Mesenchymal stem cell (in vitro differentiated cells and primary cell): ENCODE measurements at places on chromosomes 5 and 9.
A peak's percentile ranks its signal among the peaks of the same experiment; 100 is the strongest.

GRCh38 chr5:53890490-53890889, 330.1 kb downstream of the NDUFS4 start:
- DNase-seq = no peak

DNA sequence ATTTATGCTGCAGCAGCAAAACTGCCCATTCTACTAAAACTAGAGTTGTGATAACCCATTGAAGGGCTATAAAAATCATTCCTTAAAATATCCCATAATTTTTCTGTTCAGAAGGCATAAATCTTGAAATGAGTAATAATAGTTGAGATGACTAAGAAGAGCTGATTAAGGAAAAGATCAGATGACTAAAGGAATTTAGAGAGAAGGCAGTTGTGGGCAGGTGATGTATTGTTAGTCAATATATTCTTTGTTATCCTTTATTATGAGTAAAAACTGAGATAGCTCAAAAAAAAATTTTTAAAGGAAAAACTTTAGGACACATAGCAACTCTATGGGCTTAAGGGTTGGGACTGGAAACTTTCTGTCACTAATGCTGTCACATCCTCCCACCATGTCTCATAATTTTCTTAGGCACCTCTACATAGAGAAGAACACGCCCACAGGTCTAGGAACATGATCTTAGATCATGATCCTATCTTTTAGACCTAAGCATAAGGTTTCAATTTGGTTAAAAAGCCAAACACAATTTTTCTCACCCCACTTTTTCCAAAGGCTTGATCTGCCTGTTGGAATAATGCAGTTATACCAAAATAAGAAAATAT, 597.5 kb upstream of the MEF2C start:
- DNase-seq = no peak

- DNase-seq = no peak
Observed at GRCh38 chr5:152551061-152551460, 146.0 kb upstream of the NMUR2 start.

- DNase-seq = no peak
Observed at GRCh38 chr5:69432412-69433206, 17.7 kb downstream of the MARVELD2 start.

DNA sequence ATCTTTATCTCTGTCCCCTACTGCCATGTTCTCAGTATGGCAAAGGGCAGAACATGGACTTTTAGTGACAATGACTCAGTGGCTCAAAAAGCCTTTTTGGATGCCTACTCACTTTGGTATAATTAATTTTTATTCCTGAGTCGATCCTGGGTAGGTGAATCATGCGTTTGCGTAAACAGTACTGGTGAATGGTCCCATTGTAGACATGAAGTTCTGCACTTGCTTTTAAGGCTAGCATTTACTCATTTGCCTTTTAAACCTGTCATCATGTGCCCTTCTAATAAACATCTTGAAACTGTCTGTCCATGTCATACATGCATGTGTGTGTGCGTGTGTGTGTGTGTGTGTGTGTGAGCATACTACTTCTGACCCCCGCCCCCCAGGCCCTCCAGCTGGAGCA, 223.0 kb downstream of the AUH start:
- peak; percentile 75 for DNase-seq

DNA sequence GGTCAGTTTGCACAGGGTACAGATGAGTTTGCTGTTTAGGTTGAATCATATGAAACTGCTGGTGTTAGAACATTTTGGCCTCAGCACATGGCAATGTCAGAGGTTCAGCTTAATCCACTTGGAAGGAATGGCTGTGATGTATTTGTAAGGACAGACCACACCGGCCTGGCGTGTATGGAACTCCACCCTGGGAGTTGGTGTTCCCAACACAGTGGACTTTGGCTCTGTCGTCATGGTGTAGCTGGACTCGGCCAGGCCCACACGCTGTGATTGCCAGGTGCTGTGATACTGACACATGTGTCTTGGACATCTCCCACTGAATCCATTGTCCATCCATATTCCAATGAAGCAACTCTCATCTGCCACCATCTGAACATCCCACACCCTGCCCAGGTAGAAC, 90.3 kb downstream of the ZNF618 start:
- DNase-seq = no peak

DNA sequence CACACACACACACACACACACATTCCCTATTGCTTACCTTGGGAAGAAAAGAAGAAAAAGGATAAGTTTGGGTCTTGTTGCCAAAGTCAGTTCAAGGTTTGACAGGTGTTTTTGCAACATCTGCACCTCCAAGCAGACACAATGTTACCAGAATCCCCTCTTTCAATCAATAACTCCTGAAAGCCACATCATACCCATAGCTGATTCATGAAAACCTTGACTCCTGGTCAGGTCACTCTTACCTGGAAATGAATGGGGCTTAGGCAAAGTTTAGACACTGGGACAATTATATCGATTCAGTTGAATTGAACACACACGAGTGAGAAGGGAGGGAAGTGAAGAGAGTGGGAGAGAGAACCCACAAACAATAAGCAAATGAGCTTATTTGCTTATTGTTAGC, 27.0 kb downstream of the IL9 start:
- DNase-seq = no peak

DNA sequence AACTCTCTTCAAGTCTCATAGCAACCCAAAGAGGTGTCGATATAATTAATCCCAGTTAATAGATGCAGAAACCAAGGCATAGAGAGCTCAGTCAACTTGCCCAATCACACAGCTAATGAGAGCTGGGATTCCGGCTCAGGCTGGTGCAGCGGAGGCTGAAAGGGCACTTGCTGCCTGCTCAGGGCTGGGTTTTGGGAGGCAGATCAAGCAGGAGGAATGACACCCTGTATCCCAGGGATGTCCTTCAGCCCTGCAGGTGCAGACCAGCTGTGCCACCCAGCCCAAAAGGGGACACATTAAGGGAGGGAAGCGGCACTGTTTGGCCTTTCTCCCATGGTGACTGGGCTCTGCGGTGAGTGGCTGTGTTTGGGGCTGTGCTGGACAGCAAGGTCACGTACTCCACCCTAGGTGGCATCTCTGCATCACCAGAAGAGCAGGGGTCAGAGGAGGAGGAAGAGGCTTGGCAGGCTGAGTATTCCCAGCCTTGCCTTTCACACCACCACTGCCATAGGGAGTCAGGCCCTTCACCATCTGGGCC, 124.1 kb downstream of the MVB12B start:
- no peak for DNase-seq

DNA sequence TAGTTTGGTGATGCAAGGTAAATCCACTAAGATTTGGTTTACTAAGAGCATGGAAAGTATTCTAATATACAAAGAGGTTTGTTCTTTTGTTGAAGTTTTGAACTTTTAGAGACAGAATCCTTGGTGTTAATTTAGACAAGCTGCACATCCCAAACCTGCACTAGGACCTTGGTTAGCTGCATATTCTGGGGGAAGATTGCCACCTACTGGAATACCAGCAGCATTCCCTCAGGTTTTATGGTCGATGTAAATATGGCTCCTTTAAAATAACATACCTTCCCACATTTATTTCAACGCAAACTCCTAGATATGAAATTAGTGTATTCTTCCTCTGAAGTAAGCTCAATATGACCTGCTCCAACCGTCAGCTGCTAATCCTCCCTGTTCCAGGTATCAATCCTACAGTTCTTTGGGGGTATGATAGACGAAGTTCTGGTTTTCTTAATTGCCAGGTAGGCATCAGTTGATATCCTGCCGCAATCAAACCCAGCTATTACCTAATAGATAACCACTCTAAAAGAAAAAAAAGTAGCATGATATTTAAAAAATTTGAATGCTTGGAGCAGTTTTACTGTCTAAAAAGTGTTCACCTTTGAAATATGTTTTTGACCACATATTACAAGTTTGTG, 624.1 kb downstream of the ISL1 start:
- peak; percentile 60 for DNase-seq

DNA sequence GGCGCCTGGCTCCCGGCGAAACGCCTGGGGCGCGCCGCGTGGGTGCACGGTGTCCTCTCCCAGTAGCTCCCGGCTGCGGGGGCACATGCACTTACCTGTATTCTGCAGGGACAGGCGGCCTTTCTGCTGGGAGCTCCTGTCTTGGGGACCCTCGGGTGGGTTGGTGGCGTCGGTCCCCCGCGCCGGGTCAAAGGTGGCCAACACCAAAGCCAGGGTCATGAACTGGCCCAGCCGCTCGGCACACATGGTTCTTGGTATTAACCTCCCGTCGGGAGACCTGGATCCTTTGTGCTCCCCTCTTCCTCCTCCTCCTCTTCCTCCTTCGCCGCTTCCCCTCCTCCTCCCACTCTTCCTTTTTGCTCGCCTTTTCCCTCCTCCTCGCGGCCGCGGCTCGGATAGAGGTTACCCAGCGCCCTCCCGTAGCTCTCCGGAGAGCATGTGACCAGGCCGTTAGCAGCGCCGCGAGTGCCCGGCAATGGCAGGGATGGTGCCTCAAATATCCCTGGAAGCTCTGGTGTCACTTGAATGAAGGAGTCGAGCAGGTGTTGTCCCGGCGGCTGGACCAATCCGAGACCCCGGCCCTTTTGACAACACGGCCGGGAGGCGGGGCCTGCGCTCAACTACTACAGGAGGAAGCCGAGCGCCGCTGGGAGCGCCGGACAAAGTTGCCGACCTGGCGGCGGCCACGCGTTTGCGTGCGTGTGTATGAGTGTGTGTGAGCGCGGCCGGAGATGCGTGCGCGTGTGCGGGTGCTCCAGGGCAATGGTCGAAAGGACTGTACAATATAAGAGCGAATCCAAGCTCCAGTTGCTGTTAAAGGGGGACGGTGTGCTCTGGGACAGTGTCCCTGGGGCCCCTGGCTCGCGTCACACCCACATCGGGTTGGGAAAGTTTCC, at the start of gene STC2:
STC2 (minus strand) TSS at position 467 of the 896 bp plus-strand sequence; CDS start at position 246, 221 bp downstream.
- peak; percentile 94 for DNase-seq

DNA sequence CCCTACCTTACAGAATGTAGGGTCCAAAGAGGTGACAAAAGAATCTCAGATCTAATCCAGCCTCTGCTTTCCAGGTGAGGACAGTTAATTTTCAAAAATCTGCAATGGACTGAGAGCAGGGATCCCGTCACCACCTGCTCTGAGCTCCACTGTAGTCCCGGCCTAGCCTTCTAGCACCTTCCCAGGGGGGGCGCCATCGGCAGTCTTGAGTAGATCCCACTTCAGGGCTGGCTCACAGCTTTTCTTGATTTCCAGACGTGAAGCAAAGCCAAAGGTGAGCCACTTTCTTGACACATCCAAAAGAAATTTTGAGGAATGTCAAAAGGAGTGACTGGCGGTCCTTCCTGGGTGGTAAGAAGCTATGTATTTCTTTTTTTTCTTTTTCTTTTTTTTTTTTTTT, 114.1 kb downstream of the SYK start:
- peak; percentile 36 for DNase-seq

DNA sequence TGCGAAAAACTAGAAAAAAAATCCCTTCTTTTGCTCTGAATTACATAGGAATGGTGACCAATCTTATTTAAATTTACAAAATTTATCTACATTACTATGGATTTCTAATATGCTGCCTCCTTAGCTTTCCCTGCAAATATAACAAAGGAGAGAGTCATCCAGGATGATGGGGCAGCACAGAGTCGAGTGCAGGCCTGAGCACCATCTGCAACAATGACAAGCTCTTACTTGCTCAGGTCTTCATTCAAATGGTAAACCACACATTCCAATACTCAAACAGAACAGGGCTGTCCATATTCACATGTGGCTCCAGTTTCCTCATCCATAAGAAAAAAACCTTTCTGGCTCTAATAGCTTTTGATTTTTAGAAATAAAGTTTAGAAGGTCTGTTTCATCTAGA, 33.5 kb upstream of the ZNF354B start:
- DNase-seq = no peak

- peak; percentile 100 for DNase-seq
Observed at GRCh38 chr5:136058039-136058971, 29.5 kb downstream of the TGFBI start.

DNA sequence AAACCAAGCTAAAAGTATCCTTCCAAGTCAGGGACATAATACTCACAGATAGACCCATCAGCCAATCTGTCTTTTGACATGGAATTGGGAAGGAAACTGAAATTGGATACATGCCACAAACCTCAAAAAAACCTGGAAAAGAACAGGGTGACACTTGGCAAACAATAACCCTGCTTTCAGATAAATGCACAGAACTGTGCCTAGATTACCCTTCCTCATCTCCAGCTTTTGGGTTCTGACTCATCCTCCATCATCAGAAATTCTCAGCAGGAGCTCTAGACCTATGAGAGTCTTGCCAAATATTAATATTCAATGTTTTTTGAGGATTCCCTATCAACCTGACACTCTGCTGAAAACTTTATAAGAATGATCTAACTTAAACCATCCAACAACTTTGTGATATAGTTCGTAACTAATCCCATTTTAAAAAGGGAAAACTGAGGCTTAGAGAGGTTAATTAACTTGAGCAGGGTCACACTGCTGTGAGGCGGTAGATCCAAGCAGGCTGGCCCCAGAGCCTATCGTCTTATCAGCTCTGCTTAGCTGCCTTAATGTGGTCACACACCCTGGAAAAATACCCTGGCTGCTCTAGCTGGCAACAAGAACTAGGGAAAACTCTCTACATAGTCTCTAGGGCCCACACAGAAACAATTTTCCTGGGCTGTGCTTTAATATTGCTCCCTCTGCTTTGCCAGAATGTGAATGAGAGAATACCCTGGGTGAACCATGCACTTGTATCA, 157.0 kb upstream of the TRPC7 start:
- no peak for DNase-seq
